ENCODE measurements at places on chromosomes 16 and 17.

DNA sequence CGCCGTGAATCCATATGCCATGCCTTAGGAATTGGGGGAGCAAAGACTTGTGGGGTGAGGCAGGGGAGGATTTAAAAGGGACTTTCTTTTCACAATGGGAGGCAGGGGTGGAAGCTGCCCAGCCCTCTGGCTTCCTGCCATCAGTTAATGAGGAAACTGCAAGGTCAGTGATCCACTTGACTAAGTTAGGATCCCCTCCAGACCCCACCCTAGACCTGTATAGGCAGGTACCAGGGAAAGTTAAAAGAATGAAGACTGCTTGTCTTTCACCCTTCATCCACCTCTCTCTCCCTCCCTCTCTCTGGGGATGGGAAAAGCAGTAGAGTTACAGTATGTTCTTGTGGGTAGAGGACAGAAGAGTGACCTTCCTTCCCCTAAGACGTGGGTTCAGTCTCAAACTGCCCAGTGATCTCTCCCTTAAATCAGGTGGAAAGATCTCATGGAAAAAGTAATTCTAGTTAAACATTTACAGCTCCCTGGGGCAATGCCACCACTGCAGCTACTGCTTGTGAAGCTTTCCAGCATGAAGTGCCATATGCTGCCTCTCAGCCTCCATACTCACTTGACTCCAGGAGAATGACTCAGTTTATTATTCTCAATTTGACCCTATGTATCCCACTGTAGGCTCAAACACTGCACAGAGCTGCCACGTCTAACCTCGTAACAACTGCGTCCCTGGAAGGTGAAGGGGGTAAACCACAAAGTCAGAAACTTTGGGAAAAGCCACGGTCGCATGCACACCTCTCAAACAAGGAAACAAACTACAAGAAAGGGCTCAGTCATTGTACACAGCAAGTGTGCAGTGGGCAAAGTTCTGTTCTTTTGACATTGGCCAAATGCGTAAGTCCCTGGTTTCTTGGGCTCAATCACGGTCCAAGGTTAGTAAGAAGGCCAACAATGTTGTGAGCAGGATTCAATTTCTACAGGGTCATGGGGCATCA is 1.2 kb downstream of the COA3 start:
- no peak for DNase-seq

- no peak for DNase-seq
Observed at GRCh38 chr17:58378733-58379510, 26.9 kb upstream of the SUPT4H1 start.

DNA sequence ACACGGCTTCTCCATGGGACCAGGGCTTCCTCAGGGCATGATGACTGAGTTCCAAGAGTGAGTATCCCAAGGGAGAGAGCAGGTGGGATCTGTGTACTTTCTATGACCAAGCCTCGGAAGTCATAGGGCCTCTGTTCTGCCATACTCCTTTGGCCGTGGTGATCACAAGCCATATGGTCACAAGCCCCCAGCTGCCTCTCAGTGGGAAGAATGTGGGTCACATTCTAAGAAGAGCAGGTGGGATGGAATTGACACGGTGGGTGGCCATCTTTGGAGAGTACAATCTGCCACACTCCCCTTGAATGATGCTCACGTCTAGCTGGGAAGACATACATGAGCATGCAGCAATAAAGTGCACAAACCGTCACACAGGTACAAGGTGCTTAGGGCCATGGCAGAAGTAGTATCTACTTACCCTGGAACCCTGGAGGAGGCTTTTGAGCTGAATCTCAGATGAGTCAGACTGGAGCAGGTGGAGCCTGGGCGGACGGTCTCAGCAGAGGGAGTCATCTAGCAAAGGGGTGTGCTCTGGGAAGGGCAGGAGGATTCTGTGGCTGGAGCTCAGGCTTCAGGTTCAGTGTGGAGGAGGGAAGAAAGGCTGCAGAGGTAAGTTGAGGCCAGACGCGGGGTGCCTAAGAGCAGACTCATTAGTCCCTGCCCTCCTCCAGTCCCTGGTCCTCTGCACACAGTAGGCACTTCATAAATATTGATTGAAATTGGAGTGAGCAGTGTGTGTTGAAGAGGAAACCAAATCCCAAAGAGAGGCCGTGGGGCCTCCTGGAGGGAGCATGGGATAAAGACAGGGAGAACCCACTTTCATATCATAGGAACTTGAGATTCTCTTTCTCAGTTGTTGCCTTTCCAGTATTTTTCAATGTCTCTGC is 26.6 kb downstream of the GOSR2 start:
- DNase-seq: peak; percentile 39

GRCh38 chr16:55044201-55044975 is 113.7 kb downstream of the IRX5 start:
- no peak for DNase-seq

- DNase-seq: no peak
Observed at GRCh38 chr16:17031484-17032268, 439.1 kb downstream of the XYLT1 start.

- DNase-seq: peak; percentile 79
Observed at GRCh38 chr17:64773836-64774761, 112.0 kb upstream of the SMURF2 start.
